ENCODE measurements at places on chromosomes 13 and 19.
A peak's percentile ranks its signal among the peaks of the same experiment; 100 is the strongest.

GRCh38 chr13:84662491-84662890 is 780.2 kb upstream of the SLITRK1 start:
- no peak for DNase-seq

- DNase-seq = no peak
These were observed 168.0 kb downstream of the IER2 start for GRCh38 chr19:13318190-13318589.

DNA sequence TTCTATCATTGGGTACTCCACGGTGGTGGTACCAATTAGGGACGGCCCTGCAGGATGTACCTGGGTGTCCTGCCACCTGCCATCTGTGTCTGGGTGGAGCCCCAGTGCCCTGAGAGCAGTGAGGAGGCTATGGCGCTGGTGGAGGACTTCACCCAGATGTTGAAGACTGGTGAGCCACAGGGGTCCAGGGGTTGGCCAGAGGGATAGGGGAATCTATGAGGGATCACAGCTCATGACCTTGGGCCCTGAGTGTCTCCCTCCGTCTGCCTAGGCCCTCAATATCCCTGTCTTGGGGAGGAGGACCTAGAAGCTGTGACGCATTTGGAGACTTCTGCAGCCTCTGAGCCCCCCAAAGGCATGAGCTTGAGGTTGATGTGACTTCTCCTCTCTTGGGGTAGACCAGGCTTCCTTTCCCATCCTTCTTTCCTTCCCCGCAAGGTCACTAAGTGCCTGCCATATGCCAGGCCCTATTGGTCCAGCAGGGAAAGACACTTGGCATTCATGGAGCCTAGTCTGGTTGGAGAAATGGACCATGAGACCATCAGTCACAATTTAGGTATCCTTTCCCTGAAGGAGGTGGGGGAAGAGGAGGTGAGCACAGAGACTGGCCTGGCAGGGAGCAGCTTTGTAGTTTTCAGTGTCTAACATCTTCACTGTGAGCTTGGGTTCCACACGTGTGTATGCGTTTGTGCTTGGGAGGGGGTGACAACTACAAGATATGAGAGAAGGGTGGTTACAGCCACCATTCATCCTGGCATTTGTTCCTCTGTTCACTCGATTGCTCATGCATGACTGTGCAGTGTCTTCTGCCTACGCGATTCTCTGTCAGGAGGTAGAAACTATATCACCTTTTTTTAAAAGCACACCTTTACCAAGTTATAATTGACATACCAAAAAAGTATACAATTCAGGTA is 5.1 kb upstream of the MZF1 start:
- DNase-seq = no peak

DNA sequence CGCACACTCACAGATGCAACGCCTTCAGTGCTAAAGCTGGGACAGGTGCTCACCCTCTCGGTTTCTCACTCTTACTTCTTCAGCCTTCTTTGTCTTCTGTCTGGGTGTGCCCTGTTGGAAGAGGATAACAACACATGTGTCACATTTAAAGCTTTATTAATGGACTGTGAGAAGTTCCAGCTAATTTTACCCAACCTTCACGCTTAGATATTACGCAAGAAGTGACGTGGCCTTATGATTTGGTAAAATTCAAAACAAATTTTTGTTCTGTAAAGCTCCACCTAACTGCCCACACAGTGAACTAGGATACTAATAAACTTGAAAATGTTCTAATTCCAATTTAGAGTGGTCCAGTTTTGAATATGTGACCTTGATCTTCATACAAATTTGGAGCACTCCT is 66.7 kb upstream of the LRCH1 start:
- DNase-seq = no peak

GRCh38 chr13:22077205-22077683 is 406.4 kb downstream of the FGF9 start:
- no peak for DNase-seq

- peak; percentile 6 for DNase-seq
These were observed 39.9 kb upstream of the CEACAM8 start for GRCh38 chr19:42634409-42635232.

DNA sequence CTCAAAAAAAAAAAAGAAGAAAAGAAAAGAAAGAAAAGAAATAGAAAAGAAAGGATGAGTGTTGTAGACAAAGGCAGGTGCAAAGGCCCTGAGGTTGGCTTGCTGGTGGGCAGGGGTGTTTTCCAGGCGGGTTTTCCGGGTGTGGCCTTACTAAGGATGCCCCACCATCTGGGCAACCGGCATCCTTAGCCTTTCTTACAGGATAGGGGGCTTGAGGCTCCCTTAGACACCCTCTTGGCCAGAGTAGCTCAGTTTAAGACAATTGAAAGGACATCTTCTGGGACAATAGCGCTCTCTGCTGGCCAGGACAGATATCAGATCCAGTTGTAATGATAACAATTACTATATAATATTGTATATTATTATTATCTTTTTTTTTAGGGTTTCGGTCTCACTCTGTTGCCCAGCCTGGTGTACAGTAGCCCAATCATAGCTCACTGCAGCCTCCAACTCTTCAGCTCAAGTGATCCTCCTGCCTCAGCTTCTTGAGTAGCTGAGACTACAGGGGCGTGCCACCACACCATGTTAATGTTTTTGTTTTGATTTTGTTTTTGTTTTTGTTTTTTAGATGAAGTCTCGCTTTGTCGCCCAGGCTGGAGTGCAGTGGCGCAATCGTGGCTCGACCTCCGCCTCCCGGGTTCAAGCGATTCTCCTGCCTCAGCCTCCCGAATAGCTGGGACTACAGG is 1.4 kb upstream of the QTRT1 start:
- no peak for DNase-seq

GRCh38 chr19:21593008-21593481 is 87.6 kb downstream of the ZNF429 start:
- DNase-seq = no peak
